ENCODE measurements at places on chromosomes 6 and 20.

DNA sequence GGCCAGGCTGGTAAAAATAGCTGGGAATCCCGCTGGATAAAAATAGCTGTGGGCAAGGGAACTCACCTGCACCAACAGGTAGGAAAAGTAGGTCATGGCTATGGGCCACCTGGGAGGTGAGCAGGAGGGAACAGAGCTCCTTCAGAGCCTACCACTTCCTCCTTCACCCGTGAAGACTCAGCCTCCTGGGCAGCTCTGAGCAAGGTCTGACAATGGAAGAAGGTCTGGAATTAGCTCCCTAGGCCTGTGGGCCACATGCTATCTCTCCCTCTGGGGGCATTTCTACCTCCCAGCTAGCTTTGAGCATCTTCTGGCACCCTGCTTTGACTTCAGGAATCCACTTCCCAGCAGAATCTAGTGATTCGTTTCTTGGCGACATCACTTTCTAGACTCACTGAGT, 153.9 kb downstream of the MRPL14 start:
- no peak for DNase-seq

- no peak for DNase-seq
These were observed 1.3 kb downstream of the LKAAEAR1 start for GRCh38 chr20:64082820-64083377.

GRCh38 chr20:309306-309840, 12.0 kb downstream of the ZCCHC3 start:
- no peak for DNase-seq

DNA sequence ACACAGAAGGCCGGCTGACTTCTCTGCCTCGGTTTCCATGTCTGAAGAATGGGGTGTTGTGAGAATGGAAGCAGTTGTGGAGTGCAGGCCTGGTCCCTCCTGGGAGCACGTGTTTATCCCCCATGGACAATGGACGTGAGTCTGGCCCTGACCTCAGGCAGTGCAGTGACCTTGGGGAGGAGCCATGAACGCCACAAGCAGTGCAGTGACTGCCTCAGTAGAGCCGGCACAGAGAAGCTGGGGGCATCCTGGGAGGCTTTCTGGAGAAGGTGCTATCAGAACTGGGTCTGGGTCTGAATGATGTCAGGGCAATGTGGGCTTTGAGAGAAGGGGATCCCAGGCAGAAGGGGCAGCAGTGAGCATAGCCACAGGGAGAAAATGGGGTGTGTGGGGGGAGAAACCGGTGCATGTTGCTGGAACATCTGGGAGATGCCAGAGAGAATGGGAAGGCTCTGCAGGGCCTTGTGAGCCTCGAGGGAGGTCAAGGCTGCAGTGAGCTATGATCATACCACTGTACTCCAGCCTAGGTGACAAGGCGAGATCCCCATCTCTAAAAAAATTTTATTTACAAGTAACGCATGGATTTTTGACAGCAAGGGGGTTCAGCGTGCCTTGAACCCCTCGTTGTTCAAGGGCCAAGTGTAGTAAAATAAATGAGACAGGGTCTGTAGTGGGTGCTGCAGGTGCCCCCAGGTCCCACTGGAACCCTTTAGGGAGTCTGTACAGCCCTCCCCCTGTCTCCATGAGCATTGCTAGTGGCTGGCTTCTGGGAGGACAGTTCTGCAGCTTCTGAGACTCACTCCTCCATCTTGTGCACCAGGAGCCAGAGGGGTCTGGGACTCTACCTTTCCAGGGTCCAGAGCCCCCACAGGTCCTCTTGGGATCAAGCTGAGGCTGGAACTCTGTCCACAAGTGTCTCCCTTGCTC, 27.0 kb upstream of the ZBP1 start:
- DNase-seq, result peak; percentile 40

DNA sequence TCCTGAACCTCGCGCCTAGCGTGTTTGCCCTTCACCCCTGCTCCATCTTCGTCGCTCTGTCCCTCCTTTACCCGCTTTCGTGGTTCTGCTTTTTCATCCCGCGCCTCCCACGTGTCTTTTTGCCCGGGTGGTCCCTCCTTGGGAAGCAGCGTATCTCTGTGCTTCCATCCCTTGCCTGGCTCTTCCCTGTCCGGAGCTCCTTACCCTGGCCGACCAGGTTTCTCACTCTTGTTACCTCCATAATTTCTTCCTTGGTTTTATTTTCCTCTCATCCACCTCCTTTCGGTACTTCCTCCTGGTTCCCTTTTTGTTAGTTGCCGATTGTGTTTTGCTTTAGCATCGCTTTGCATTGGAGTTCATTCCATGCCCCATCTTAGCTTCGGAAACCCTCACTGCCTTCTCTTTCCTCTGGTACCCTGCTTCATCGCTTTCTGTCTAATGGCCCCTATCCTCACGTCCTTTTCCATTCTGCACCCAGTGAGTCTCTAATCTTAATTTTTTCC, 735 bp downstream of the FAM135A start:
- DNase-seq, result no peak
